ENCODE measurements at places on chromosomes 4 and X.

DNA sequence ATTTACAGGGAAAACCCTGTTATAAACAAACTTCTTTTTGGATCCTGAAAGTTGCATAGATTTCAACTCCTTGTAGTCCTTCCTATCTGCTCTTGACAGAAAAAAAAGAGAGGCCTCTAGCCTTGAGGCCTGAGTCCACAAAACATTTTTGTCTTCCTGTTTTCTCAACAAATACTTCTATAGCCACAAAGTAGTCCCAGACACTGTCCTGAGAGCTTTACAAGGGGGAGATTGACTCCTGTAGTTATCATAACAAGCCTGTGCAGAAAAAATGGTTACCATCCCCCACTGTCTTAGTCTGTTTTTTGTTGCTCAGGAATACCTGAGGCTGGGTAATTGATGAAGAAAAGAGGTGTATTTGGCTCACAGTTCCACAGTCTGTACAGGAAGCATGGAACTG is 35.2 kb downstream of the PCDH7 start:
- DNase-seq = no peak

DNA sequence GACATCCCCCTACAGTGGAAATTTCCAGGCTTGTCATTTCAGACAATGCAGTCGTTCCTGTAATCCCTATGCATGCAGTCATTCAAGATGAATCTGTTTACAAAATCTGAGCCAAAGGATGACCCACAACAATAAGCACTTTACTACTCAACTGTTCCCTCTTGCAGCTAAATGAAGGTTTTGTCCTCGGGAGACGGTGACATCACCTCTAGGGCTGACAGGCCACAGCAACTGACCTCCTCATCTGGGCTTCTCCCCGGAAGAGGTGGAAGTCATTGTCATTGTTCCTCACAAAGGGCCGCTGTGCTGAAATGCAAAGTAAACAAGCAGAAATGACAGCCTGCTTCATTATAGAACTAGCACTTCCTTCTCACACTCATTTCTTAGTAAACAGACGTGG is 29.2 kb downstream of the CLRN2 start:
- no peak for DNase-seq

- no peak for DNase-seq
Measured at GRCh38 chrX:83508006-83508405, at the start of gene POU3F4. Gene POU3F4, plus strand, starts transcription at chrX:83508290. Its CDS starts 35 bp downstream, at chrX:83508325.

DNA sequence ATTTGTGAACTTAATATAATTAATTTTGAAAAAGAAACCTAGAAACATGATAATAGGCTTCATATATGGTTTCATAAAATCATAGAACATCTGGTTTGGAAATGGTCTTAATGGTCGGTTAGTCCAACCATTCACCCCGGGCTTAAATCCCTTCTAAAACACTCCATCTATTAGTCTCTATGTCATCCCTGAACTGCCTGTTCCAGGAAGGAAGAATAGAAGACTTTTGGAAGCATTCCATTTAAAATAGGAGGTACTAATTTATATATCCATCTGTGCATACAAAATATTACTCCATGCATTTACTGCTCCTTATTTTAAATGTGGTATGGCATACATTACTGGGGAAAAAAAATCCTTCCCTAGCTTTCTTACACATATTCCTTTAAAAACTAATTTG is 262.2 kb upstream of the DDX53 start:
- no peak for DNase-seq

- no peak for DNase-seq
Measured at GRCh38 chr4:116073051-116073450, 959.6 kb upstream of the NDST4 start.
